ENCODE measurements at places on chromosomes 1 and 21. TPM values are rescaled to one million over a fixed set of nuclear protein-coding genes. Genes with fewer than 3 reads are reported as not detected.

- peaks cover 4% of the 10 kb centered on the region for H3K4me1 ChIP-seq
- H3K27me3 ChIP-seq: no peaks in the 10 kb centered on the region
- peak; percentile 86 for DNase-seq
- no peaks in the 10 kb centered on the region for H3K36me3 ChIP-seq
These were observed 116.6 kb upstream of the HIVEP3 start for GRCh38 chr1:42035205-42035829.

DNA sequence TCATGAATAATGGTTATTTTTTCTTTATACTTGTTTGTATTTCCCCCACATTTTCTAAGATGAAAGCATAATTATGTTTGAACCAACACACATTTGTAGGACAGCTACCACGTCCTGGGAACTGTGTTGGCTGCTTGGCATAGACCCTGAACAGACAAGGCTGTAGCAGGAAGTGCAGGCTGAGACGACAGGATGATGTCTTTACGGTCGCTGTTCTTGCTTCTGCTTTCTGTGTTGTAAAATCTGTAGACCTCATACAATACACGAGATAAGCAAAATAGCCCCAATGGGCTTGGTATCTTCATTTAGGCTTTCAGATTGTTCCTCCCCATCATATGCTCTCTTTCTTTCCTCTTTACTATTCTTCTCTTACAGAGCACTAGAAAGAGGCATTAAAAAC is 23.3 kb upstream of the OTUD3 start:
- H3K4me3 ChIP-seq: no peak overlapping the region
- H3K27me3 ChIP-seq: no peaks in the 10 kb centered on the region
- no peaks in the 10 kb centered on the region for H3K4me1 ChIP-seq
- H3K36me3 ChIP-seq: no peaks in the 10 kb centered on the region
- no peak overlapping the region for H3K27ac ChIP-seq
- DNase-seq: no peak

Gene S100A14
- total RNA-seq: not detected

DNA sequence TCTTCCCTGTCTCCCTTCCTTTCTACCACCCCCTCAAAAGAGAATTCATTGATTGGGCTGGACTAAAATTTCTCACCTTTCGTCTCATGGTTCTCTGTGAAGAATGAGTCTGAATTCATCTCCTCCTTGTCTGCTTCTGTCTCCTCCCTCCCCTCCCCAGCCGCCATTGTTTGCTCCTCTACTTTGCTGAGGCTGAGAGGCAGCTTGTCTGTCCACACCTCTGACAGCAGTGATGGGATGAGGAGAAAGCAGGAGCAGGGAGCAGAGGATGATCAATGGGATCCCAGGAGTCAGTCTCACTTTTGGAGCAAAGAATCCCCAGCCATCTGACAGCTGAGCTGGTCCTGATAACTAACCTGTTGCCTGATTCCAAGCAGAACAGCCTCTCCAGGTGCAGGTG is 2.5 kb downstream of the ILDR2 start:
- no peaks in the 10 kb centered on the region for H3K4me1 ChIP-seq
- H3K27ac ChIP-seq: no peak overlapping the region
- no peaks in the 10 kb centered on the region for H3K27me3 ChIP-seq
- H3K36me3 ChIP-seq: no peaks in the 10 kb centered on the region
- no peak overlapping the region for H3K4me3 ChIP-seq

DNA sequence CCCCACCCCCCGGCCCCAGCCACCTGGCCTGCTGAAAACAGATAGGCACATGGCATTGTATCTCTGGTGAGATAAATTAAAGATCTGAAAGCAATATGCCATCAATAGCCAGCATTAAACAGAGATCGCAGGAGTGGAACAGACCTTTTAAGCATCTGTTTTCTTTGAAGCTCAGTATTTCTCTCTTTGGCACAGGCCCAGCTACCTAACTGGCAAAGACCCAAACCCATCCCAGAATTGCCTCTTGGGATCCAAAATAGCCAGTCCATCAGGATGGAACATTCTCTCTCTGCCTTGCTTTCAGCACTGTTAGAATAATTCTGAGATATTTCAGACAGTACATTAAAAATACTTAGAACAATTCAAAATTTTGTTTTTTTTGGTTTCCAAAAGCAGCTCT is 46.0 kb downstream of the KCNJ6 start:
- H3K4me3 ChIP-seq: no peak overlapping the region
- no peaks in the 10 kb centered on the region for H3K4me1 ChIP-seq
- no peaks in the 10 kb centered on the region for H3K27me3 ChIP-seq
- DNase-seq: no peak

GRCh38 chr1:197526736-197527371 is 248.4 kb downstream of the DENND1B start:
- H3K4me3 ChIP-seq: no peak overlapping the region
- H3K36me3 ChIP-seq: no peaks in the 10 kb centered on the region
- no peaks in the 10 kb centered on the region for H3K27me3 ChIP-seq

DNA sequence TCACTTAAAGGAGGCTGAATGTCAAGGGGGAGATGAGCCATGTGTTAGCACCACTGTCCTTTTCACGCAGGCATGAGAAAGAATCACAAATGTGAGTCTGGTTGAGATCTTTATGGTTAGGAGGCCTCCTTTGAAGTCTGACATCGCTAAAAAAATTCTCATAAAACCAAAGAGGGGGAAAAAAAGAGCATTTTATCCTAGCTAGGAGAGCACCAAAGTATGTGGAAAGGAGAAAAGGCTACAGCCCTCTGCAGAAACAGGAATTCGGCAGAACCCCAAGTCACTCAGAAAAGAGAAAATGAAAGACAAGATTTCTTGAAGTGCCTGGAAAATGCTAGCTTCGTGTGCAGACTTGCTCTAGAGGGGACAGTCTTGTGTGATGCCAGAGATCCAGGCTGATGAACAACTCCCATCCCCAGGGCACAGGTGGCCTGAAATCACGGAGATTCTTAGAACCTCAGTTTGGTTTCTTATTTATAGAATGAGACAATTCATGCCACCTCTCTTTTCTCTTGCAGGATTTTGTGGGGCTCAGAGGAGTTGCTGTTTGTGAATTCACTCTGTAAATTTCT is 61.5 kb downstream of the RUNX1 start:
- H3K36me3 ChIP-seq: no peaks in the 10 kb centered on the region
- no peak overlapping the region for H3K4me3 ChIP-seq
- no peaks in the 10 kb centered on the region for H3K27me3 ChIP-seq
- no peak overlapping the region for H3K27ac ChIP-seq

GRCh38 chr1:23385119-23385621 is 15.5 kb upstream of the ZNF436 start:
- H3K4me1 ChIP-seq: no peaks in the 10 kb centered on the region
- no peaks in the 10 kb centered on the region for H3K27me3 ChIP-seq
- H3K27ac ChIP-seq: peak overlapping the region; percentile 4
- DNase-seq: no peak
- peaks cover 1% of the 10 kb centered on the region for H3K36me3 ChIP-seq
- H3K4me3 ChIP-seq: no peak overlapping the region

DNA sequence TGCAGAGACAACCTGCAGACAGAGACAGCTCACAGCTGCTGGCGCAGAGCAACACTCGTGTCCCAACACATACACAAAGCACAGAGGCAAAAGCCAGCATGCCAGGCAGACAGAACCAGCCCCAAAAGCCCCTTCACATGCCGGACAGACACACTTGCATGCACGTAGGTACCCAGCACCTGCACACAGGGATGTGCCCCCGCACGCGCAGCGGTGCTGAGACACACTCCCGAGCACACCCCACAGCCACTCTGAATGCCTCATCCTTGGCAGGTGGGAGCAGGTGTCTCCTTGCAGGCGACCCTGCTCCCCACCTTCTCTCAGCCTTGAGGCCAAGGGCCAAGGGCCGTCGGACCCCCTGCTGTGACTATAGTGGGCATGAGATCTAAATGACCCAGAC is 41.2 kb upstream of the ZC3H12A start:
- H3K4me1 ChIP-seq: no peaks in the 10 kb centered on the region
- no peak overlapping the region for H3K27ac ChIP-seq
- H3K4me3 ChIP-seq: no peak overlapping the region
- no peak for DNase-seq

Gene PRKAA2
- total RNA-seq: 6.9 TPM
